ENCODE measurements at places on chromosomes 7 and 10.

GRCh38 chr7:107591421-107591820, 11.4 kb downstream of the BCAP29 start:
- no peak for DNase-seq

- DNase-seq, result no peak
Measured at GRCh38 chr7:1314908-1315450, 82.3 kb downstream of the UNCX start.

GRCh38 chr10:21372651-21373410, 152.7 kb downstream of the SKIDA1 start:
- peak; percentile 94 for DNase-seq

DNA sequence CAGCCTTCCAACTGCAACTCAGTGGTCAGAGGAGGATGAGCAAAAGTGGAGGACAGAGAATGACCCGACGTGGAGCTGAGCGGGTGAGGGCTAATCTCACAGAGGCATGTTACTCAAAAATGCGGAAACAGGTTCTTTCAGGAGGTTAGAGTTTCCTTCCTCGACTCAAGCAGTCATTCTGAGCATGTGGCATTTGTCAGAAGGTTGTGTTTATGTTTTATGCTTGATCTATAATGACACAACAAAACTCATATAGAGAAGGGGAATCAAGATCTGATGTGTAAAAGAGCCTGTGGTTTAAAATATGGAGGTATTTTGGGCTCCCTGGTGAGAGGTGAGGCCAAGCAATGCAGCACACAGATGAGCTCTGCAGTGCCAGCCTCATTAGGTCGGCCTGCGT, 311.4 kb downstream of the ADARB2 start:
- peak; percentile 84 for DNase-seq

- DNase-seq, result no peak
Measured at GRCh38 chr10:51047857-51048256, 26.4 kb upstream of the PRKG1 start.

- peak; percentile 48 for DNase-seq
Measured at GRCh38 chr7:66265566-66265965, 60.4 kb downstream of the TPST1 start.

GRCh38 chr10:49747303-49747646, 14.8 kb downstream of the OGDHL start:
- DNase-seq, result no peak

- no peak for DNase-seq
Measured at GRCh38 chr7:100509231-100509630, 25.5 kb downstream of the NYAP1 start.

DNA sequence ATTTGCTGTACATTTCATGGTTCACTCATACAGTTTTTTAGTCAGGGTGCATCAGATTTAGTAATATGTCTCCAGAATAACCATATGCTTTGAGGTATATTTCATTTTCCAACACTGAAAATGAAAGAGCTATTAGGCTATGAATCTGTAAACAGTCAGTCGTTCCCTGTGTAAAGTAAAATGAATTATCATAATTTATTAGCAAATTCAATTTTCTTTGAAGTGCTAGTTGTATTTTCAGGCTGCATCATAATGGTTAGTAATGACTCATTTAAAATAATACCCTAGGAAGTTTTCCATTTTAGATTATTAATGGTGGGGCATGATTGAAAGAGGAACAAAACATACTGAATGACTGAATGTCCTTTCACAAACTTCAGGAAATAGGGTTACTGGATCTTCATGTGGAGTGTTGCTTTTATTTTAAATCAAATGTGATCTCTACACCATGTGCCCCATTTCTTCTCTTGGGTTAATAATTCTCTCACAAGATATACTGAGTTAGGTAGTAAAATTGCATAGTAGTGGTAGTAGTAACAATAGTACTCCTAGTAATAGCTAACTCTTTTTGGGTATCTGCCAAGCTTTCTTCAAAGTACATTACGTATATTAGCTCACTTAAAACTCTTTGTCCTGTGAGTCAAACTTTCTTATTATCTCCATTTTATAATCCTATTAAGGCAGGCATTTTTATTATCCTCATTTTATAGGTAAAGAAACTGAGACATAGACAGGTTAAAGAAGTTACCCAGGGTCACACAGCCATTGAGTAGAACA, 476.5 kb downstream of the SUGCT start:
- DNase-seq, result no peak

- DNase-seq, result peak; percentile 68
Measured at GRCh38 chr7:99255463-99255862, 17.2 kb upstream of the MYH16 start.

GRCh38 chr10:43226441-43226840, 40.4 kb downstream of the RASGEF1A start:
- no peak for DNase-seq

DNA sequence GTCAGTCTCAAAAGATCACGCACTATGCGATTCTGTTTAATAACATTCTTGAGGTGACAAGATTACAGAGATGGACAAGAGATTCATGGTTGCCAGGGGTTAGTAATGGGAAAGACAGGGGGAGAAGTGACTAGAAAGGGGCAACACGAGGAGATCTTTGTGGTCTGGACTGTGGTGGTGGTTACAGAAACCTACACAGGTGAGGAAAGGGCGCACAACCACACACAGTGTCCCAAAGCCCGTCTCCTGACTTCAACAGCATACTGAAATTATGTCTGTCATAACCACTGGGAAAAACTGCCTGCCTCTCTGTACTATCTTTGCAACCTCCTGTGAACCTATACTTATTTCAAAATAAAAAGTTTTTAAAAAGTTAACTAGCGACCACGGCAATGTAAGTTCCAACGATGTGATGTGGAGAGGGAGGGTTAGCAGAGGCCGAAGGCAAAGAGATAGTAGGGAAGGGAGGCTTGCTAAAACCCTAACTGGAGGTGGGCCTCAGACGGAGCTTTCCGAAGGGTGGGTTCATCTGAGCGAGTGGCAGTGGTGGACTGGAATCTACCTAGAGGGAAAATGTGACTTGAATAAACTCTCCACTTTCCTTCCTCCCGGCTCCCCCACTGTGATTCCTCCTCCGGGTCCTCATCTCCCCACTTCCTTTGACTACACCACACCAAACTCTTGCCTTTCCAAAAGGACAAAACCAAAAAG, 43.7 kb downstream of the GNA12 start:
- no peak for DNase-seq

GRCh38 chr10:62381385-62382102, 7.4 kb downstream of the ZNF365 start:
- no peak for DNase-seq

- no peak for DNase-seq
Measured at GRCh38 chr7:99457650-99458493, 8.1 kb downstream of the ATP5MF start.

DNA sequence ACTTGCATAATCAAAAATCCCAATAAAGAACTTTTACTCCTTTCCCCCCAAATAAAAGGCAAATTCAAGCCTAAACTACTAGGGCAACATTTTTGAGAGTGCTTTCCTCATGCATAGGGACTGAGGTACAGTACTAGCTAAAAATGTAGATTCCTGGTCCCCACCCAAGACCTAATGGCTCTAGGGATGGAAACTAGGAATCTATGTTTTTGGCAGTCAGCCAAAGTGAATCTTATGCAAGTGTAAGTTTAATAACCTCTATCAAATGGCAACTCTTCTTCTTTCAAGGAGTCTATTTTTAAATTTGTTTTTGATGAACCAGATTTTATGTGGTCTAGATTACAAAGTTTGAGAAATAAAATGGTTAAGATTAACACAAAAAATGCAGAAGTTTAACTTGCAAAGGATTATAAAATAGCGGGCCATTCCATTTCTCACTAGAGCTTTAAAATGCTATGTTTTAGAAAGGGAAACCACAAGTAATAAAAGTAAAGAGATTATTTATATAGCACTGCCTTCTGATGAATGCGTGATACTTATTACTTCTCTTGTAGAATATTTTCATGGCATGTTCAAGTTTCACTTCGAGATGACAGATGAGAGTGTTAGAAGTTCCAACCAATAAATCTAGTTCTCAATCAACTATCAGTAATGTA, 70.4 kb upstream of the MDFIC start:
- DNase-seq, result no peak

Data from MV-4-11 (cell line).